Pulmonary artery endothelial cell (primary cell): ENCODE measurements at places on chromosomes 4 and X. TPM values are rescaled to one million over a fixed set of nuclear protein-coding genes. Genes with fewer than 3 reads are reported as not detected.

DNA sequence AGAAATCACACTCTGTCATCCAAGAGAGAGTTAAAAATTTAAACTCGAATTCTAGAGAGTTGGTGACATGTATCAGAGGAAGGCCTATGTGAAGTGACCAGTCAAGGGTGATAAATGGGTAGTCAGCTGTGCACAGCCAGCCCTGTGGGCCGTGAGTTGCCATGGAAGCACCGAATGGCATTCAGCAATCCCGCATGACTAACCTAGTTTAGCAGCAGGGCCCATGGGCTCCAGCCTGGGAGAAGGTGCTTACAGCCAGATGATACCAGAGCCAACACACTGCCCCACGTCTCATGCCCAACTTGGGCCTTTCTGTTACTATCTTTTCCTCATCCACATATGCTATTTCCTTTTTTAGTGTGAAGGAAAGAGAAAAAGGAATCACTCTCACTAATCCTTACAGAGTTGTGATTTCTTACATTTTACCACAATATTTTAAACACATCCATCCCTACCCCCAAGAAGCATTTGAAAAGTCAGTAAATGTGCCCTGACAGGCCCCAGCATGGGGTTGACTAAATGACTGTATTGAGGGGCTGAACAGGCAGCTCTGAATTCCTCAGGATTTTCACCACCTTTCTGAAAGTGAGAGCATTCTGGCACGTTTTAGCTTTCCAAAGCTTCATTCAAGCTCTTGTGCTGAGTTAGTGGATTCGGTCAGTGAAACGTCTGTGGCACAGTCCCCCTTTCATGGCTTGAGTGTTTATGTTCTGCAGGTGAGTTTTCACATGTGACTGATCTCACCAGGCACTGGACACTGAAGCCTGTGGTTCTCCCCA lies 104.2 kb downstream of the AFF1 start:
- DNase-seq: peak; percentile 73

- DNase-seq: no peak
Observed at GRCh38 chr4:156347412-156348075, 393.9 kb upstream of the CTSO start.

GRCh38 chr4:127307996-127308395 lies 324.8 kb upstream of the INTU start:
- no peak for DNase-seq

- no peak for DNase-seq
Observed at GRCh38 chr4:7194251-7195140, 2.2 kb downstream of the SORCS2 start.

ANK2 gene
- total RNA-seq: 0.18 and 0.66 TPM in 2 replicates

MAGEA9B gene
- not detected in 2 replicates for total RNA-seq

PNPLA4 gene
- 5.4 and 12.1 TPM in 2 replicates for total RNA-seq

COQ2 gene
- total RNA-seq: 18.6 and 29.8 TPM in 2 replicates

SEC31A gene
- total RNA-seq: 266 and 311 TPM in 2 replicates

ARHGEF6 gene
- 4.6 and 8.2 TPM in 2 replicates for total RNA-seq

GRCh38 chrX:19824603-19825002 lies 62.8 kb downstream of the SH3KBP1 start:
- no peak for DNase-seq

GIMD1 gene
- not detected in 2 replicates for total RNA-seq

- no peak for DNase-seq
Observed at GRCh38 chr4:87019898-87020297, 85.1 kb downstream of the AFF1 start.

GRCh38 chrX:46792810-46793188 lies 33.9 kb upstream of the SLC9A7 start:
- DNase-seq: no peak

- DNase-seq: no peak
Observed at GRCh38 chr4:35325908-35326453, 918.3 kb downstream of the ARAP2 start.

- DNase-seq: peak; percentile 60
Observed at GRCh38 chr4:2798399-2799223, 5.7 kb downstream of the SH3BP2 start.

PDGFC gene
- 9.8 and 11.7 TPM in 2 replicates for total RNA-seq

DNA sequence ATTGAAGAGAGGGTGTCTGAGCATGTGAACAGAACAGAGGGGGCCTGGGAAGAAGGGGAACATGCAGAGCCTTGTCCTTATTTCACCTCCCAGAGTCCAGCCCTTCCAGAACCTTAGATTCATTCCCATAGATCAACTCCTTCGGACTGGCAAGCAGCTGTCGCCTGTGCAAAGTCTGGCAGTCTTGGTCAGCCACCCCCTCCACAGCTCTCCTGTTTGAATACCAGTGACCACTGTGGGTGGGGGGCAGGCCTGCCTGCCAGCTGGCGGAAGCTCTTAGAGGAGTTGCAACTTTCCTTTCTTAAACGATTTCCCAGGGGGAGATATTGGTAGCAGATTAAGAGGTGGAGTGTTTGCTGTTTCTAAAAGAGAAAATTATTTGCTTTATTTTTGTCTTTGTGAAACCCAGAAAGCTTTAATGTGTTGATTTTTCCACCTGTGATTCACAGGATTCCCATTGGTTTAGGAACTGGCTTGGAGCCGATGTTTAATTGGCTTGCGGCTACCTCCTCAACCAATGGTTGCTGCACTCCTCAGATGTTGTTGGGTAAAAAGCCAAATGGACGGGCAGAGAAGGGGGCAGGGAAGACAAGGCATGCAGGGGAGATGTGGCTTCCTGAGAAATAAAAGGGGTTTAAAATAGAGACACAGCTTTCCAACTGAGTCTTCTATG lies 62.2 kb upstream of the PRPS1 start:
- no peak for DNase-seq
